ENCODE measurements at places on chromosomes 7 and 10.

DNA sequence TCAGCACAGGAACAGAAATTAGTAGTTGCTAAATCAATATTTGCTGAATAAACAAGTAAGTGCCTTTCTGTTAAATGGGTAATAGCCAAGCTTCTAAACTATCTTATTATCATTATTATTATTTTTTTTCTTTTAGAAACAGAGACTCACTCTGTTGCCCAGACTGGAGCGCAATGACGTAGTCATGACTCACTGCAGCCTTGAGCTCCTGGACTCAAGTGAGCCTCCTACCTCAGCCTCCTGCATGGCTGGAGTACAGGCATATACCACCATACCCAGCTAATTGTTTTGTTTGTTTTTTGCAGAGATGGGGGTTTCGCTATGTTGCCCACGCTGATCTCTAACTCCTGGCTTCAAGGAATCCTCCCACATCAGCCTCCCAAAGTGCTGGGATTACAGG is 12.3 kb upstream of the ELN start:
- no peak for DNase-seq

DNA sequence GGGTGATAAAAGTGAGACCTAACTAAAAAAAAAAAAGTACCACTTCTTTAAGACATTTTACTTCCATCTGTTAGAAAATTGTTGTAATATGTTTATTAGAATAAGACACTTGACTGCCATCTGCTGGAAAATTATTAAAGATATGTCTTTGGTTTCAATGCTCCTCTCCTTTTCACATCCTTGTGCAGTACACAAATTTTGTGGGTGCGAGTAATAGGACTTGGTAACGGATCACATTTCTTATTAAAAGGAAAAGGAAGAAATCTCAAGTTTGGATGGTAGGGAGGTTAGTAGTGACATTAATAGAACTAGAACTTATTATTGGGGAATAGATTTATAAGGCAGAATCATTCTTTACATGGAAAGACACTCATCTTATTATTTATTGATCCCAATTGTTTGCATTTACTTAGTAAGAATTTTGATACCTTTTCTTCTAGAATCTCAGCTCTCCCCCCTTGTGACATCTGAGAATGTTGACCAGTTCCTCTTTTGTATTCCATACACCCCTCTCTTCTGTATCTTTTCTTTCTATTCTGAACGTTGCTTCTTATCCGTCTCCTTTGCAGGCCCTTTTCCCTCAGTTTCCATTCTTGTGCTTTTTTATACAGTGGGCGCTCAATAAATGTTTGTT is 43.0 kb upstream of the RPA3 start:
- DNase-seq = no peak

- no peak for DNase-seq
Measured at GRCh38 chr7:102044641-102044983, 227.2 kb downstream of the CUX1 start.

DNA sequence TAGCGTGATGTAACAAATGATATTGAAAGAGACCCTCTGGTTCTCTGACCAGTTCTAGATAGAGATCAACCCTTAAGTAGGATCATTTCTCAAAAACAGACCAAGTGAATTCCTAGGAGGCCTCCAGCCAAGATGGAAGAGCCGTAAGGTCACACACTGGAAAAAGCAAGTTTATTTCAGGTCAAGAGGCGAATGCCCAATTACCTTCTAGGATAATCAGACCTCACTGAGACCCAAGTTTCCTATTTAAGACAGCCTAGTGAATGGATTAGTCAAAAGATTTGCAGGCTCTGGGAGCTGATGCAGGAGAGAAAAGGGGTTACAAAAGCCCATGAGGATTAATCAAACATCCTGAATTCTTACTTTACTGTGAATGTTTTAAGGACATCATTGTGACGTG is 486.1 kb upstream of the NRP1 start:
- DNase-seq = no peak

DNA sequence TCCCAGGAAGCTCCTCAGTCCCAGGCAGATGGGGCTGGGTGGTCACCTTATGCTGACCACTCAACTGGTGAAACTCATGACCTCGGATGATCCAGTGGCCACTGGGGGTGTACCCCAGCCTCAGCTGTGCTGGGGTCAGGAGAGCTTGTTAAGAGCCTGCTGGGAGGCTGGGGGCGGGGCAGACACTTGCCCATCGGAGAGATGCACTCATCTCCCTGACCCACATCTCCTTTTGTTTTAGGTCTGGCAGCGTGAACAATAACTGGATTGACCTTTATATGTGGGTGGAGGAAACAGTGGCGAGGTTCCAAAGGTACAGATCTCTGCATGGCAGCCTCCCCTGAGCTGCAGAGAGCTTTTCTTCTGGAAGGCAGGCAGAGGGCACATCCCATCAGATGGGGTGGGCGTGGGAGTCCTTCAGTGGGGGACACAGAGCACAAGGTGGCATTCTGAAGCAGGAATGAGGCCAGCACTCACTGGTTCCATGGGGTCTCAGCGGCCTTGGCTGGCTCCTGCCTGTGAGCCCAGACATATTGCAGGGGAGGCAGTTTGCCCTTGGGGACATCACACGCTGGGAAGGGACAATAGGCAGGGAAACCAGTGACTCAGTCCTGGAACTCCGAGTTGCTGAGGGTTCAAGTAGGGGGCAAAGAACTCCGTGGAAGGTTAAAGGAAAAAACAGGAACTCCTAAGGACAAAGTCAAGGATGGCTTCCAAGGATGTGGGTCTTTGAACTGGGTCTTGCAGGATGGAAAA is 5.2 kb downstream of the ANTXRL start:
- DNase-seq = no peak

GRCh38 chr7:45568536-45569289 is 5.5 kb upstream of the ADCY1 start:
- no peak for DNase-seq

- no peak for DNase-seq
Measured at GRCh38 chr10:45624724-45625123, 47.8 kb downstream of the ZFAND4 start.

DNA sequence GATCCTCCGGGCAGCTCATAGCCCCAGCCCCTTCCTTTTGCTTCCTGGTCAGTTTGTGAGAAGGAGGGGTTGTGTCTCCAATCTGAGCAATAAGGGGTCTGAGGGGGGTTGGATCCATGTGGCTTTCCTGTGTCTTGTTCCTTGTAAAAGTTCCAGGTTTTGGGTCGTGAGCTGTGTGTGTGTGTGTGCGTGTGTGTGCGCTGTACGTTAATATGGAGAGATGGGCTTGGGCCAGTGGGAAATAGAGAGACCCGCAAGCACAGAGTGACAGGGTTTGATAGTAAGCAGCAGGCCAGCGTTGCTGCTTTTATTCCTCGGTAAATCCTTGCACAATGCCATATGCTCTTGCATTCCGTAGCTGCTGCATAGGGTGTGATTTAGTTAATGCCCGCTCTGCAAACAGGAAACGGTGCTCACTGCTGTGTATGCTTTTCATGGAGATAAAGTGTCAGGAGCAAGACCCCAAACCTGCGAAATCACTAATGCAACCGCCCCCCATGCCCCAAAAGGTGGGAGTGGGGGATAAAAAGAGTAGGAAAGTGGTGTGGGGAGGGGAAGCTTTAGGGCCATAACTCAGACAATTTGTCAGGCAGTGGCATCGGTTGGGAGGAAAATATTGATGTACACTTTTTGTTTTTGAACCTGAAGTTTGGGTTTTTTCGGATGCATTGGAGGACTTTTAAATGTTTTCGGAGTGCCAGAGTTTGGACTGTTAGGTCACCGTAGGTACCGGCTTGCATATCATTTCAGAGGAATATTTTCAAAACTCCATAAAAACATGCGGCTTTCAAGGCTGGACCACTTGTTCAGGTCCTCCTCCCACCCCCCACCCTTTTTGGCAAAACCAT is 108.7 kb downstream of the TCF7L2 start:
- DNase-seq = no peak

DNA sequence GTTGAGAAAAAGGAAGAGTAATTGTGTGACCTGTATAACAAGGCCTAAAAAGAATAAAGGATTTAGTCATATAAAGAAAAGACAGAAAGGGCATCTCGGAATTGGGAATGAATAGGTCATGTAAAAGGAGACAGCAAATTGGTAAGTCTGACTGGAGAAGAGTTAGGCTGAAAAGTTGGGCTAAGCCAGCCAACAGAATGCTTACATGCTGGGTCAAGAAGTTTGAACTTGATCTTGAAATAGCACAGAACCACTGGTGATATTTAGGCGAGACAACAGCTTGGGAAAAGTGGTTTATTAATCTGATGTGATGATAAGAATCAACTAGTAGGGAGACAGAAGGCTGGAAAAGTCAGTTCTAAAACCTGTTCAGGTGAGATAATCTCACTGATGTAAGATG is 4.8 kb downstream of the IDE start:
- no peak for DNase-seq

- DNase-seq = no peak
Measured at GRCh38 chr7:83547526-83547925, 101.4 kb downstream of the SEMA3E start.

DNA sequence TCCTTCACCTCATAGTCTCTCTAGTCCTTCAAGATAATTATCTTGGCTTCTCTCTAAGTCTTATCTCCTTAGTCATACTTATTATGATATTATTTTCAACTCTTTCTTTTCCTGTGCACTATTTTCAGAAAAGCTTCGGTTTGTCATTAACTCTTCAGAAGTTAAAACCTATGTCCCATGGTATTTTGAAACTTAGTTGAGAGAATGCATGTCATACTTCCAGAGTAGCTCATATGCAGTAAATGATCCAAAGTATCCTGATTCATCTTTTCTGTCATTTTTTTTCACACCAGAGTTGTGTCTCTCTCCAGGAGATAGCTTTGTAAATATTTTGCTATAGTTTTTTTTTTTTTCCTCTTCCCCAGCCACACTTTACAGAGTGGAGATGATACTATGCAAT is 1008.6 kb downstream of the NRG3 start:
- no peak for DNase-seq

DNA sequence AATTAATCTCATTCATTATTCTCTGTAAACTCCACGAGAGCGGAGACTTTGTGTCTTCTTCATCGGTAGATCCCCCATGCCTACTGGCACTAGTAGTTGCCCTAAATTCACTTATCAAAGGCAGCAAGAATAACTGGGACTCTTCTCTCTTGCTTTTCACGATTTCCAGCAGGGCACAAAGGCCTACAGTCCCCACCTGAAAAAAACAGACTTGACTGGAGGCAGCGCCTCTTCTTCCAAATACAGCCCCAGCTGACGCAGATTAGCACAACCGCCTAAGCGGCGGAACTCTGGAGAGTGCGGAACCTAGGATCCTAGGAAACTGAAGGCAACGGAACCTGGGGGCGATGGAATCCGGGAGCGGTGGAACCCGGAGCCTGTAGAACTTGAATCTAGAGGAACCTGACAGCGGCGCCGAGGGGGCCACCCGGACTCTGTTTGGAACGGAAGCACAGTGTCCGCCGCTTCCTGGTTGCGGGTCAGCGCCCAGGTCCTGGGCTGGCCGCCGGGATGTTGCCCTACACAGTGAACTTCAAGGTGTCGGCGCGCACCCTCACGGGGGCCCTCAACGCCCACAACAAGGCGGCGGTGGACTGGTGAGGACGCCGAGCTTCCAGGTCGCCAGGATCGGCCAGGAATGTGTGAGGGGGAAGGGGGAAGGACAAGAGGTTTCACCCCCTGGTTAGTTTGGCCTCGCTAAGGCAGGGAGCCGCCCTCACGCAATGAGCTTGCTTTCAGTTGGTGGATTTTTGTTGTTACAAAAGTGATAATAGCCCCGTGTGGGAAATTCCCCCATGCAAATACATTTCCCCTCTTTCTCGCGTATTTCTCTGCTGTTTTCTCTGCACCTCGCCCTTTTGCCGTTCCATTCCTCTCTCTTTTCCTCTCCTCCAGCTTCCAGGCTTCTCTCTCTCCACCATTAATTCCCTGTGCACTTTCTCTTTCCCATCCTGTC is at the start of gene WDR11:
TSS of gene WDR11 (plus strand) at position 452 of the 955 bp plus-strand sequence. CDS start at position 511, 59 bp downstream.
- DNase-seq = peak; percentile 63

DNA sequence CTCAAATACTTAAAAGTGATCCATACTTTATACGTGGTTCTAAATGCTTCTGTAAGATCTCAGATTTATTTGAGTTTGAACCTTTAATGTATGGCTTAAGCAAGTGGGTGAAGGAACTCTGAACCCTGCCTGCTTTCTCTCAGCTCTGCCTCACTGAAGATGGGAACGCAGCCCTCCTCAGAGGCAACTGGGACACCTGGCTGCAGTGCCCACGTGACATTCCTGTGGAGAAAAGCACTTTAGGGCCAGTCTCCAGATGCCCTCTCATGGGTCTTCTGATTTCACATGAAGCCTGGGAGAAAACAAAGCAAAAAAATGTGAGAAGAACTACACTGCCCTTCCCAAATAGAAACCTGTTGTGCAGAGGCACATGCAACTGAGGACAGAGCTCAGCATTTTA is 242.6 kb upstream of the ANKRD30A start:
- DNase-seq = no peak

GRCh38 chr10:59830601-59831259 is 75.6 kb downstream of the CCDC6 start:
- DNase-seq = no peak

DNA sequence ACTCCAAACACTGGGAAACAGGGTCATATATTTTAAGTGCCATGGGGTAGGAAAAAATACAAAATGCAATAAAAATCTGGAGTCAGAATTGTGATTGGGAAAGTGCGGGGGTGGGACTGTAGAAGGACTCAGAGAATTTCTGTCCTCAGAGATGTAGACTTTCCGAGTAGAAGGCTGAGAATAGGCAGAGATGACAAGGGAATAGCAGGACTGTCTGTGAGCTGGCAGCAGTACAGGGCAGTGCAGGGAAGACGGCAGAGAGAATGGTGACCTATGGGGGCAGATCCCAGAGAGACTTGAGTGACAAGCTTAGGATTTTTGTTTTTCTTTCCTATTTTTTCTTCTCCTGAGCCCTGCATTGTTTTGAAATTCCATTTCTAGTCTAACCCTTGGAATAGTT is 127.6 kb downstream of the SLC16A9 start:
- DNase-seq = no peak

- DNase-seq = peak; percentile 15
Measured at GRCh38 chr10:73413108-73413527, 740 bp downstream of the ANXA7 start.

- DNase-seq = no peak
Measured at GRCh38 chr7:123580406-123581161, 21.0 kb upstream of the ASB15 start.

DNA sequence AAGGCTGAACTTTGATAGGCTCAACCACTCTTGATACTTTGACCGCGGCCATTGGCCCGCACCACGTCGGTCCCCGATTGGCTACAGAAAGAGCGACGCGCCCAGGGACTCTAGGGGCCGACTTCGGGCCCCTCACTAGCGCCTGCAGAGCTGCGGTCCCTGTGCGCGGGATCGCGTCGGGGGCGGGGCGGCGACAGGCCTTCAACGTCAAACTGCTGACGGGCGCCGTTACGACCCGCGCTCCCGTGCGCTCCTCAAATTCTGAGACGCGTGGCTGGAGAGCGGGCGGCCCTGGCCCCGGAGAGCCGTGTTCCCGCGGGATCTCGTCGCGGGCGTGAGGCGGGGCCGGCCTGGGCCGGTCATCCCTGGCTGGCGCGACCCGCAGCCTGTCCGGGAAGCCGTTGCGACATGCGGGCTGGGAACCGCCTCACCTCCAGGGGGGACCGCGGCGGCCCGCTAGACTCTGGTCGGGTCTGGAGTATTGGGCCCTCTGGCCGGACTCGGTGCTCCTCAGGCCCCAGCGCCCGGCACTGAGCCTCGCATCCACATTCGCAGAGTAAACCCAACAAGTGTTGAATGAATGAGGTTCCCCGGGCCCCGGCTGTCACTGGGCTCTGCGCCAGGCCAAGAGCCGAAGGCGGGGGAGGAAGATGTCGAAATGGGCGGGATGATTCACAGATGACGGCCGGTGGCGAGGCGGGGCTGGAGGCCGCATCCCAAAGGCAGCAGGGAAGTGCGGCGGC is 643 bp upstream of the SLC25A28 start:
- DNase-seq = peak; percentile 93

GRCh38 chr10:119339109-119339508 is 131.7 kb downstream of the GRK5 start:
- DNase-seq = no peak

GRCh38 chr10:112202561-112203241 is 19.1 kb upstream of the GPAM start:
- no peak for DNase-seq
